ENCODE measurements at places on chromosomes 4 and X. TPM values are rescaled to one million over a fixed set of nuclear protein-coding genes. Genes with fewer than 3 reads are reported as not detected.

- no peak for DNase-seq
- no peak overlapping the region for H3K4me3 ChIP-seq
- H3K36me3 ChIP-seq, result no peaks in the 10 kb centered on the region
- H3K27me3 ChIP-seq, result no peaks in the 10 kb centered on the region
- no peak overlapping the region for H3K27ac ChIP-seq
Observed at GRCh38 chr4:47615385-47615784, 130.3 kb downstream of the ATP10D start.

- H3K27ac ChIP-seq, result no peak overlapping the region
- no peak overlapping the region for H3K4me3 ChIP-seq
- no peak for DNase-seq
- H3K36me3 ChIP-seq, result no peaks in the 10 kb centered on the region
- H3K4me1 ChIP-seq, result no peaks in the 10 kb centered on the region
Observed at GRCh38 chrX:68648960-68649359, 1.5 kb downstream of the STARD8 start.

SSX3 gene
- total RNA-seq, result not detected

GRCh38 chr4:48645225-48645794 is 134.8 kb downstream of the FRYL start:
- H3K27ac ChIP-seq, result no peak overlapping the region
- DNase-seq, result no peak
- no peaks in the 10 kb centered on the region for H3K36me3 ChIP-seq

CYTL1 gene
- total RNA-seq, result not detected

DNA sequence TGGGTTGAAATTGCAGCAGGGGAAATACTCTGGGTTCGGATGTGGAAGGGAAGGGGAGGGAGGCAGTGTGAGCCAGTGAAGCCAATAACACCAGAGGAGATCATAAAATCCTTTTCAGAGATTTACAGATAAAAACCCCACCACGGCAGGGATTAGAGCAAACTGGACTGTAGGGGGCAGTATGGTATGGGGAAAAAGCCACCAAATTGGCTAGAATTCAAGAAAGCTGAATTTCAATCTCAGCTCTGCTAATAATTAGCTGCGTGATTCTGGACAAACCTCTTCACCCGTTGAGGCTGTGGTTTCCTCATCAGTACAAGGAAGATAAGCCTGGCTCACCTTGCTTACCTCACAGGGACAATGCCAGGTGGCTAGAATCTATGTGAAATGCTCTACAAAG is 108.1 kb downstream of the ATG4A start:
- H3K27me3 ChIP-seq, result no peaks in the 10 kb centered on the region
- no peaks in the 10 kb centered on the region for H3K36me3 ChIP-seq
- no peaks in the 10 kb centered on the region for H3K4me1 ChIP-seq
- no peak for DNase-seq
- no peak overlapping the region for H3K27ac ChIP-seq

DNA sequence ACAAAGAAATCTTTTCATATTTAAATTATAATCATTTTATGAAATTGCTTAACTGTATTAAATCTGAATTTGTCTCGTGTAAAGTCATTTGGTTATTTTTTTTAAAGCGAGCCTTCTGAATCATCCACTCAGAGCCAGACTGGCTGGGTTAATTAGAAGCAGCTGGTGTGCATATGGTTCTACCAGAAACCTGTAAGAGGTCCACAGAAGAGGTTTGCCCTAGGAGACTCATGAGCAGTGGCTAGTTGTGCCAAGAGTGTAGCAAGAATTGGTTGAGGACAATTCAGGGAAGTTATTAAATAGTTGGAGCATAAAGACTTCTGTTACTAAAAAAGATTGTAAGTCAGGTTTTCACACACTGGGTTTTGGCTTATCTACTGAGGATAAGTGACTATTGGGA is 267.4 kb downstream of the IL1RAPL2 start:
- H3K36me3 ChIP-seq, result no peaks in the 10 kb centered on the region
- no peaks in the 10 kb centered on the region for H3K4me1 ChIP-seq
- no peaks in the 10 kb centered on the region for H3K27me3 ChIP-seq
- no peak overlapping the region for H3K27ac ChIP-seq
- DNase-seq, result no peak

RTL5 gene
- 21.0 TPM for total RNA-seq

- DNase-seq, result no peak
- H3K4me3 ChIP-seq, result no peak overlapping the region
- H3K27me3 ChIP-seq, result no peaks in the 10 kb centered on the region
- H3K4me1 ChIP-seq, result no peaks in the 10 kb centered on the region
- H3K27ac ChIP-seq, result no peak overlapping the region
Observed at GRCh38 chr4:168291242-168291641, 27.3 kb downstream of the DDX60 start.

GRCh38 chr4:31445526-31445925 is 725.4 kb downstream of the PCDH7 start:
- no peak for DNase-seq
- H3K4me1 ChIP-seq, result no peaks in the 10 kb centered on the region
- no peak overlapping the region for H3K27ac ChIP-seq
- no peaks in the 10 kb centered on the region for H3K36me3 ChIP-seq

DNA sequence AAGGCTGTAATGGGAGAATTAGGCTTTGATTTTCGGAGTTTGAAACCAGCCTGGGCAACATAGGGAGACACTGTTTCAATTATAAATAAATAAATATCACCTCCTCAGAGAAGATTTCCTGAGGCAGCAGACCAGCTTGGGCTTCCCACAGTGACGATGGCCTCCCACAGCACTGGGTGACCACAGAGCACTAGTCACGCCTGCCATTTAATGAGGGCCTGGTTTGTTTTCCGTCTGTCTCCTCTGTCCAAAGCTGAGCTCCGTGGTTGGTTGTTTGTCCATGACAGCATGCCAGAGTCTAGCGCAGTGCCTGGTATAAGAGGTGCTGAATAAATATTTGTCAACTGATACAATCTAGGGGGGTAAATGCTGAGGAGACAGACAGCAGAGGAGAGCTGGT is 10.4 kb upstream of the PDGFRA start:
- no peaks in the 10 kb centered on the region for H3K36me3 ChIP-seq
- H3K27ac ChIP-seq, result no peak overlapping the region
- peaks cover 23% of the 10 kb centered on the region for H3K27me3 ChIP-seq
- H3K4me1 ChIP-seq, result peaks cover 8% of the 10 kb centered on the region
- DNase-seq, result no peak
- no peak overlapping the region for H3K4me3 ChIP-seq

GRCh38 chr4:176549161-176549865 is 229.5 kb downstream of the SPCS3 start:
- no peak overlapping the region for H3K27ac ChIP-seq
- no peaks in the 10 kb centered on the region for H3K4me1 ChIP-seq
- no peaks in the 10 kb centered on the region for H3K36me3 ChIP-seq
- H3K4me3 ChIP-seq, result no peak overlapping the region
- H3K27me3 ChIP-seq, result no peaks in the 10 kb centered on the region
- no peak for DNase-seq

GRCh38 chr4:31045724-31046318 is 325.7 kb downstream of the PCDH7 start:
- H3K27ac ChIP-seq, result no peak overlapping the region
- H3K4me3 ChIP-seq, result no peak overlapping the region
- DNase-seq, result no peak

GAGE12H gene
- not detected for total RNA-seq
